Left lobe of liver (tissue), 2 donors: ENCODE measurements at places on chromosomes 11 and 22.
A peak's percentile ranks its signal among the peaks of the same experiment; 100 is the strongest.

GRCh38 chr11:15841931-15842740, 514.2 kb downstream of the SOX6 start:
- no peak for DNase-seq

DNA sequence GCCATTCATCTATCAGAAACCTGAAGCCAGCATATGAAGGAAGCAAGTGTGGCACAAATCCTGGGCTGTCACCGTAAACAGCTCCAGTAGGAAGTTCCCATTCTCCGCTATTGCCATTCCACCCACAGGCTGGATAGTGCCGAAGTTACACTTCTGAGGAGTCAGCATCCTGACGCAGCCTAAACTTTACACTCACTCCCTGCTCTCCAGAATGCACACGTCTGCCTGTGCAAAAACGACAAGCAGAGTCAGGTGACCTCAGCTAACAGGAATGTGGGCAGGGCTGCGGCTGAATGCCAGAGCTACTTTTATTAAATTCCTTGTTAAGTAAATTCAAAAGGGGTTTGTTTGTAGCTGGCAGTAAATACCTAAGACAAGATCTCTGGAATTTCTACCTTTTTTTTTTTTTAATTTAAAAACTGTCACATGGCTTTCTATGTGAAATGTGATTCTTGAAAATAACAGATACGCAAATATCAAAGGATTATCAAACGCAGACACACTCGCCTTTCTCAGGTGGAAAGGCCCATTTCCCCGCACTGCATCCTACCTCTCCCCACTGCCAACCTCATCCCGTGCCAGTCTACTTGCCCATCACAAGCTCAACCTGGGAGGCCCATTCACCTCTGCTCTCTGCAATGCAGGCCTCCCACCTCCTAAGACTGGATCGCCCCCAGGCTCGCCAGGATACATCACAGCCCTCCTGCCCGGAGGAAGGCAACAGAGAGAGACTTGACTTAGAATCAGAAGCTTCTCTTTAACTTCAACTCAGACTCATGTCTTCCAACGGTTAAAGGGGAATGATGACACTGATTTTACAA, 33.5 kb downstream of the NFRKB start:
- no peak for DNase-seq

DNA sequence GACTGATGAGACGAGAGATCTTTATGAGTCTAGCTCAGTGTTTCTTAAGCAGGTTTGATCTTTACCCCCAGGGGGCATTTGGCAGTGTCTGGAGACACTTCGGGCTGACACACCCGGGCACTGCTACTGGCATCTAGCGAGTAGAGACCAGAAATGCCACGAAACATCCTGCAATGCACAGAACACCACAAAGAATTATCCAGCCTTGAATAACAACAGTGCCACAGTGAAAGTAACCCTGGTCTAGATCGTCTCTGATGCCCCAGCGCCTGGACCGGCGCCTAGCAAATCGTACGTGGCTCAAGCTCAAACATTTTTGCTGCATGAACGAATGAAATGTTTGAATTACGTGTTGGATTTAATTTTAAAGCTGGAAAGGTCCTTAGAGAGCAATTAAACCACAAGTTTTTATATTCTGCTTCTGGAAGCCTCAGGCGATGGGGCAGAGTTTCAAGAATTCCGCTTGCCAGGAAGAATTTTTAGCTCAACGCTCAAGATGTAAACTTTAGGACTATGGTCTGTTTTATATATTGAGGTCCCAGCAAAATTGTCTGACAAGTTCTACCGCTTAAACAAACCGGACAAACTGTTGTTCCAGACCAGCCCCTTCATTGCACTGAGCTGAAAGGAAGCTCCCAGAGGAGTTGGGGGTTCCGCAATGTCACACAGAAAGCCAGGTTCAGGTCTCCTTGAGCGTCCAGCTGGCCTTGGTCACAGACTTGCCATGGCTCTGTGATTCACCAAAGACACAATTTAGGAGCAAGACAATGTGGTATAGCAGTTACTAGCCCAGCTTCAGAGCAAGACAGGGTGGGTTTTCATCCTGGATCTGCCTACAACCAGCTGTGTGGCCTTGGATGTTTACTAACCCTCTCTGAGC, 44.2 kb upstream of the SMTN start:
- no peak for DNase-seq

- peak; percentile 41 for DNase-seq
Measured at GRCh38 chr11:1151366-1152315, 6.1 kb upstream of the MUC5AC start.

DNA sequence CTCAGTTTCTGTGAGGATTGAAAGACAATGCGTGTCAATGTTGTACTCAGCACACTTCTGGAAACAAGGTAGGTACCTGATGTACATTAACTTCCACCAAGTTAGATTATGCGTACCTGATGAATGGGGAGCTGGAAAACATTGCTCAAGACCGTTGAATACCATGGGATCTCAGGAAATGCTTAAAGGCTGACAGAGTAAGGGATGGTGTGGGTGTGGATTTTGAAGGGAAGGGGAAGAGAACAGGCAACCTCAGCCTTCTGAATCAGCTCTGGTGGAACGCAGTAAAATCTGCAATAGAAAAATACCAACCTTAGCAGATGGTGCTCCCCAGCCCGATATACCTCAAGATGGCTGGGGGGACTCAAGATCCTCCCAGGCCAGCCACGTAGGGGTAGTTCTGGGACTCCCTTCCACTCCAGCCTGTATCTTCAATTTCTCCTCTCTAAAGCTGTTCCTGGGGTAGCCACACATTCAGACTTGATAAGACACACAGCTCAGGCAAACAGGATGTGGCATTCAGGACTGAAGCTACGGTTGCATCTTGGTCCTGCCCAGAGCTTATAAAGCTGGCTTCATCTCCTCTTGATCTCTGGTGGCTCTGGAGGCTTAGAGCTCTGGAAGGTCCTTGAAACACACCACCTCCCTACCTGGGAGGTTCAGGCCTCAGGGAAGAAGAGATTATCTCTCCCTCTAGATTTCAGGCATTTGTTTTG, 111.8 kb downstream of the CTNND1 start:
- no peak for DNase-seq

GRCh38 chr11:134509381-134510232, 97.6 kb upstream of the B3GAT1 start:
- no peak for DNase-seq

- DNase-seq = no peak
Measured at GRCh38 chr11:5242208-5242607, 7.4 kb downstream of the HBG1 start.

GRCh38 chr11:62732830-62733229, 4.5 kb downstream of the TTC9C start:
- no peak for DNase-seq

DNA sequence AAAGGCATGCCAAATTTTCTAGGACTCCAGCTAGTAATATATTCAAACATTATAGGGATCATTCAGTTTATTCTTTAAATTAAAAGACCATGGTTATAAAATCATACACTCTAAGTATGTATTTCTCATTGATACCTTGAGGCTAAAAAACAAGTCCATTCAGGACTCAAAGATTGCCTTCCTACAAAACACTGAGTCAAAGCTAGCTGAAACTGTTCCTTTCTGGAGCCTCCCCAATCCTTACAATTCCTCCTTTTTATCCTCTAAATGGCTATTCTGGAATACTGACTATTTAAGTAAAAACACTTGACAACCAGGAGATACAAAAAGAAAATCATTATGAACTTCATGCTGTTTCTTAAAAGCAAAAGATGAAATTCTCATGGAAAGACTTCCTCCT, 4.9 kb upstream of the TTLL12 start:
- no peak for DNase-seq

- no peak for DNase-seq
Measured at GRCh38 chr11:111019451-111019850, 226.1 kb upstream of the POU2AF2 start.

- no peak for DNase-seq
Measured at GRCh38 chr11:61378713-61379313, 13.6 kb upstream of the TMEM216 start.

DNA sequence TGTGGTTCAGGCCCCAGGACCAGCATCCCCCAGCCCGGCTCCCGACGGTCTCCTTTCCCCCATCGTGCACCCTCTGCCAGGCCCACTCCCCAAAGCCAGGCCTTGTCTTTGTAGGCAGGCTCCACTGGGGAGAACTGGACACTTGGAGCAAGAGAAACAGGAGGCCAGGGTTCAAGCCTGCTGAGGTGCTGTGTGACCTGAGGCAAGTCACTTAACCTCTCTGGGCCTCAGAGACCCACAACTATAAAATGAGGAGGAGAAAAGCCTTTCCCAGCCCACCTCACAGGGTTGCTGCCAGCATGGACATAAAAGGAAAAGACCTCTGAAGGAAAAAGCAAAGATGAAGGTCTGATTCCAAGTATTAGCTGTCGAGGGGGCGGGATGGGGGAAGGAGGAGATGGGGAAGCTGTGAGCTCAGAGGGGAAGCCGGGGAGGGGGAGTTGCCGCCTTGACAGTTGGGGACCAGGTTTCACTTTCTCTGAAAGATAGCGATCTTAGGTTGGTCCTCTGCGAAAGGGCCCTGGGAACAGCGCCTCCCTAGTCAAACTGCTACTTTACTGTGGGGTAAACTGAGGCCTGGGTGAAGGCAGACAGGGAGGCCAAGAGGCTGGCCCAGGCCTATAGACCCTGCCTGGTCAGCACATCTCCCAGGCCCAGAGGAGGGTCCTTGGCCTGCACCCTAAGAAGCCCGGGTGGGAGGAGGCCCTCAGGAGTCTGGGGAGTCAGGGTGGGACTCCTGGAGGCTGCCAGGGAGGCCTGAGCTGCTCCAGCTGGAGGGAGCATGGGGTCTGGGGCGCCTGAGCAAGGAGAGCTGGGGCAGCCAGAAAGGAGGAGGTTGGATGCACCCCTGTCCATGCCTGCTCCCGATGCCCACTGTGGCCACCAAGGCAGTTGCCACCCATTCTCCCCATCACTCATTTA, 991 bp upstream of the OSM start:
- no peak for DNase-seq

GRCh38 chr22:41285820-41286638, at the start of gene RANGAP1:
TSS of gene RANGAP1 (minus strand) at chr22:41286187. CDS start at chr22:41281044, 5,143 bp downstream.
- DNase-seq = peak; percentile 99

DNA sequence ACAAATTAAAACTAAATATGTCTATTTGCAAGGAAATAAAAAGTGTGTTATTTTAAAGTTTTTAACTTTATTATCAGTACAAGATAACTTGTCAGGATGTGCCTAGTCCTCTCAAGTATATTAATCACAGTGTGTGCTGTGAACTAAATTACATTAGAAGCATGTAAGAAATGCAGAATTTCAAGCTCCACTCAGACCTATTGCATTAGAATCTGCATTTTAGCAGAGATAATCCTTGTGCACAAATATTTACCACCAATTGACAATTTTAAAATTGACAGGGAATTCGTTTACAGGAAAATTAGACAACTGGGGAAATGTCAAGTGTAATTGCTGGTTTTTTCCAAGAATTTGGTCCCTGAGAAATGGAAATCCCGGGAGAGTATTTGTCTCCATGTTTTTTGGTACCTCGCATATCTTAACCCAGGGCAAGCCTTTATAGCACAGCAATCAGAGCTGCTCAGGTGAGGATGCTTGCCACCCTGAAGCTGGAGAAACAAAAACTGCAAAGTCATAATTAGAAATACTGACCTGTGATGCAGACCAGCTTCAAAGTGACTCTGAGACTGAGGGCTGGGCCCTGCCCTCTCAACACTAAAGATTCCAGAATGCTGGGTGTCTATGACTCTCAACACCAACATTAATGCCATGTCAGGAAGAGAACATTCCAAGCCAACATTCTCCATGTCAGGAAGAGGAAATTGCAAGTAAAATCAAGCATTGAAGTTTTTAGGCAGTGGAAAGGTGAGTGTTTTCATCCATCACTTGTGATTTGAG, at the start of gene OR8G1:
Gene OR8G1, plus strand, starts transcription at position 475 of the 777 bp plus-strand sequence. CDS start 8,581 bp downstream, outside the sequence.
- DNase-seq = no peak

DNA sequence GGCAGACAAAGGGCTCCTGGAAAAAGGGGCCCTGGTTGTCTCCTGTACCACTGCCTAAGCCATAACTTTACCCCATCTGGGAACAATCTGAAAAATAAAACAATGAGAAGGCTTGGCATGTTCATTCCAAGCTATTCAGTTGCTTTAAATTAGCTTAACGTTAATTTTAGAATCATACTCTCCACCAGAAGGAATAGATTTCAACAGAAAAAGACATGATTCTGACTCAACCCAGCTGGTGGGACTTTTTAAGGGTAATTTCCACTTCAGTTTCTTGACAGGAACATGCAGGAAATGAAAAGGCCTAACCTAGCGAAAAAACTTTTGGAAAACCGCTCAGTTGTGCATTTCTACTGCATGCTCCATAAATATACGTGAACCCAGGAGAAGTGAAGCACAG, 7.9 kb downstream of the SF3A1 start:
- no peak for DNase-seq

GRCh38 chr11:8785457-8785856, 102.9 kb downstream of the RPL27A start:
- no peak for DNase-seq
